M059J (cell line): ENCODE measurements at places on chromosomes 5 and 9. TPM values are rescaled to one million over a fixed set of nuclear protein-coding genes. Genes with fewer than 3 reads are reported as not detected.
A peak's percentile ranks its signal among the peaks of the same experiment; 100 is the strongest.

The SLIT3 gene
- total RNA-seq, result 0.17 and 0.62 TPM in 2 replicates

DNA sequence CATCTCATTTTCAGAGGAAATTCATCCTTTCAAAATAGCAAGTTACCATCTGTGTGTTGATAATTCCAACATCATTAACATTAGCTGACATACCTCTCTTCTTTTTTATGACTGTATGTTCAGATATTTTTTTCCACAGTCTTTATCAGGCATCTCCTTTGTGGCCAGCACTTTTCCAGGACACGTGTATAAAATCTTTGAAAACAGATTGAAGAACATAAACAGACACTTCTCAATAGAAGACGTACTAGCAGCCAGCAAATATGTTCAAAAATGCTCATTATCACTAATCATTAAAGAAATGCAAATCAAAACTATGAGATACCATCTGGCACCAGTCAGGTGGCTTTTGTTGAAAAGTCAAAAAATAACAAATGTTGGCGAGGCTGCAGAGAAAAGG, 734.3 kb downstream of the SEMA5A start:
- no peak for DNase-seq

DNA sequence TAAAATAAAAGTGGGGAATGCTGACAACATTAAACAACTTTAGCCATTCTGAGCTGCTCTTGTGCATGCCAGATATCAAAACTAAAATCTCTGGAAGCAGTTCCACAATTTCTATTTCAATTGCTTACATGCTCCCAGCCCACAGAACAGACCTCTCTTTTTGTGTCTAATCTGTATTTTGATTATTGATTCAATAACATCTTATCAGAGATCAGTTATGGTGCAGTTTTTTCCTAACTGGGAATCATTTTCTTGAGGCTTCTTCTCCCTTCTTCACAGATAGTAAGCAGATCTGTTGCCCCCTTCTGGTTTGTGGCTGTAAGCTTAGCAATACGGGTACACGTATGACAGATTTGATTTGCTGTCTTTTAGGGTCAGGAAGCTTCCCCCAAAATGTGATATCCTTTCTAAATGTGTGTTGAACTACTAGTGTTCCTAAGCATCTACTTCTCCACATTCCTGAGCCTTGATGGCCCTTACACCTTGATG, 39.4 kb downstream of the MRPS27 start:
- DNase-seq, result peak; percentile 39

The ALDOB gene
- not detected in 2 replicates for total RNA-seq

DNA sequence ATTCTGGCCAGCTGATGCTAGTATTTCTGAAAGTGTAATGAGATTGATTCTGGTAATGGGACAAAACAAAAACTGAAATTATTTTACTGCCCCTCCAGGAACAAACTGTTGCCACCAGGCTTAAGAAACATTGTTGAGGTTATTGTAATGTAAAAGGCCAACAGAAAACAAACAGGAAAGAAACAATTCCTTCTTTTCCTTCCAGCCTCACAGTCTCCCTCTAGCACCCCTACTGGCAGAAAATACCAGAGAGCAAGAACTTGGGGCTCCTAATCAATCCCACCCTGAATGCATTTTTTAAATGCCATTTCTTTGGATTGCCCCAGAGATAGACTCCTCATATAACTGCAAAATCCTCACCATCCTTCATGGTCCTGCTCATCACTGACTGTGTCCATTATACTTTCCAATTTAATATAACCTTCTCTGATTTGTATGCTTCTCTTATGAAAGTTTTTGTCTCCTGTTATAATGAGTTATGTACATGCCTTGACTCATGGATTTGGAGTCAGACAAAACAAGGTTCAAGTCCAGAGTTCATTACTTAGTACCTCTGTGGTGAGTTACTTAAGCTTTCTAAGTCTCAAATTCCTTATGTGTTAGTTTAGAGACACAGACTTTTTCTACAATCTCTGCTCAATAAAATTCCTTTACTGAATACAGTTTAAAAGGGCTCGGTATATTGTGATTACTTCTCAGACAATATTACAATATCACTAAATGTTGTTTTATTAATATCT, 157.9 kb upstream of the FBN2 start:
- no peak for DNase-seq

GRCh38 chr9:126053913-126054312, 272.7 kb upstream of the MVB12B start:
- no peak for DNase-seq

The GNA14 gene
- total RNA-seq, result 0.42 TPM in 1 of 2 replicates, not detected in the other

The CDHR2 gene
- not detected in 2 replicates for total RNA-seq

DNA sequence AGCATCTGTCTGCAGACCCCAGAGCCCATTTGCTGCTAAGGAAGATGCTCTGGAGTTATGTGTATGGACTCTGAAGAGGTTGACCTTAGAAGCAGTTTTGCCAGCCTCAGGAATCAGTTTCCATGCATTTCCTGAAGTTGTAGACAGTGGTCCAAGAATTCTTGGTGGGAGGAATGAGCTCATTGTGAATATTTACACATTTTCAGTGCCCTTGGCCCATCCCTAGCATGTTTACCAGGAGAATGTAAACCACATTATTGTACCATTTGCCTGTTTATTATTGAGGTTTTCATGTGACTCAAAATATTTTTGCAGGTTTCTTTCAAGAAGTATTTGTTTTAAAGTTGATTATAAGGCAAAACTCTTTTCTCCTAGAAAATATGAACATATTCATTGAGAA, 93.8 kb downstream of the NXNL2 start:
- DNase-seq, result peak; percentile 22

- DNase-seq, result peak; percentile 61
Observed at GRCh38 chr5:53010814-53011213, 21.7 kb downstream of the ITGA2 start.

GRCh38 chr5:33650911-33651310, 210.1 kb downstream of the TARS1 start:
- peak; percentile 50 for DNase-seq

DNA sequence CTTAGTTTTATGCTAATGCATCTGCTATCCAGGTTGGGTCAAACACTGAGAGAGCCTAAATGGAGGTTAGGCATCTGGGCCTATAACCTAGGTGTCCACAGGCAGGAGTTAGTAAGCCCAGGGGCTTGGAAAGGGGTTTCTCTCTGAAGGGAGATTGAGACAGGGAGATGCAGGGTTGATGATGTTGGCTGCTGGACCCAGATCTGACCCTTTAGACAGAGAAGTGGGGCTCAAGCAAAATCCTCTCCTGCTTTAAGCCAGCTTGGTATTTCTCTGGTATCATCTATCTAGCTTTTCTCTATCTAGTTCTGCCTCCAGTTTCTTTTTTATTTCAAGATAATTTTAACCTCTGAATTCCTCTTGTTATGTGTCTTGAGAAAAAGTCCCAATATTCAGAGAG, 18.3 kb upstream of the ANKRD55 start:
- no peak for DNase-seq

GRCh38 chr9:18824095-18824666, 208.8 kb downstream of the SAXO1 start:
- DNase-seq, result peak; percentile 28

DNA sequence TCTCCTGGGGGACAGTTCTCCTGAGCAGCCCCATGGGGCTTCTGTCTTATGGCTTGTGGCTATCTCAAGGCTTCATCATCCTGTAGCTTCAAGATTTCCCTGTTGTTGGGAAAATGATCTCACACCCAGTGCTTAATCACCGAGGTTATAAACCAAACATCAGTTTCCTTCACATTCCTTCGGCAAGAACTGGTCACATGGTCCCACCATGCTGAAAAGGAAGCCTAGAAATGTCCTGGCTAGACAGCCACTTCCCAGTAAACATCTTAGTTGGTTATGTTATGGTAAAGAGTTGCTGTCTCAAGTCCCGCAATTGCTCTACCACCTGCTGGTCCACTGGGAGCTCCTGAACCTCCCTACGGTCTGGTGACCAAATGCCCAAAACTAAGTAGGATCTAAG, 66.0 kb downstream of the RAB3C start:
- no peak for DNase-seq
